ENCODE measurements at places on chromosomes 7 and 10.

DNA sequence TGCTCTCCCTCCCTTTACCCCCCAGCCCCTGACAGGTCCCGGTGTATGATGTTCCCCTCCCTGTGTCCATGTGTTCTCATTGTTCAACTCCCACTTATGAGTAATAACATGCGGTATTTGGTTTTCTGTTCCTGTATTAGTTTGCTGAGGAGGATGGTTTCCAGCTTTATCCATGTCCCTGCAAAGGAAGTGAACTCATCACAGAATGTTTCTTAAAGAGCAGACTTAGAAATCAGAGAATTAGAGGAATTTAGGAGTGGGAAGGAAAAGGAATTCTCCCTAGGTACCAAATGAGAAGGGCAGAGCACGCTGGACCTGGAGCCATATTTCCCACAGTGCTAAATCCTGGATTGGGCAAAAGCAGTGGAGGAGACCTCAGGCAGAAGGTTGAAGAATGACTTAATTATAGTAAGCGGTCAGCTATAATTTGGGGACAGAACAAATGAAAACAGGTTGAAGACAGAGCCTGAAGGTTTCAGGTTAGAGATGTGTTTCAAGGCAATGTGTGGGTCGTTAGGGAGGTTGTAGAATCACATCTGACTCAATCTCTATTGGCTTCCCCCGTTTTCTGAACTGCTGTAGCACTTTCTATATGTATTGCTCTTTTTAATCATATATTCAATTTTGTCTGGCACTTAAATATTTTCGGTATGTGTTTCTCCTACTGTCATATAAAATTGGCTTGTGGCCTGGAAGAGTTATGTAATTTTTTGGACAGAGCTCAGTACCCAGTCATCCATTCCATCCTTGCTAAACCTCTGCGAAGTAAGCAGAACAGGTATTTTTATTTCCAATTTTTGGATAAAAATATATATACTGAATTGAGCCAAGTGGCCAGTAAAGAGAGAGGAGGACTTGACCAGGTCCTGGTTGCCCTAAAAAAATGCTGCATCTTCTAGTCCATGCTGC is 210.5 kb upstream of the KLF6 start:
- DNase-seq = no peak

GRCh38 chr7:15407910-15408309 is 153.9 kb downstream of the AGMO start:
- no peak for DNase-seq

DNA sequence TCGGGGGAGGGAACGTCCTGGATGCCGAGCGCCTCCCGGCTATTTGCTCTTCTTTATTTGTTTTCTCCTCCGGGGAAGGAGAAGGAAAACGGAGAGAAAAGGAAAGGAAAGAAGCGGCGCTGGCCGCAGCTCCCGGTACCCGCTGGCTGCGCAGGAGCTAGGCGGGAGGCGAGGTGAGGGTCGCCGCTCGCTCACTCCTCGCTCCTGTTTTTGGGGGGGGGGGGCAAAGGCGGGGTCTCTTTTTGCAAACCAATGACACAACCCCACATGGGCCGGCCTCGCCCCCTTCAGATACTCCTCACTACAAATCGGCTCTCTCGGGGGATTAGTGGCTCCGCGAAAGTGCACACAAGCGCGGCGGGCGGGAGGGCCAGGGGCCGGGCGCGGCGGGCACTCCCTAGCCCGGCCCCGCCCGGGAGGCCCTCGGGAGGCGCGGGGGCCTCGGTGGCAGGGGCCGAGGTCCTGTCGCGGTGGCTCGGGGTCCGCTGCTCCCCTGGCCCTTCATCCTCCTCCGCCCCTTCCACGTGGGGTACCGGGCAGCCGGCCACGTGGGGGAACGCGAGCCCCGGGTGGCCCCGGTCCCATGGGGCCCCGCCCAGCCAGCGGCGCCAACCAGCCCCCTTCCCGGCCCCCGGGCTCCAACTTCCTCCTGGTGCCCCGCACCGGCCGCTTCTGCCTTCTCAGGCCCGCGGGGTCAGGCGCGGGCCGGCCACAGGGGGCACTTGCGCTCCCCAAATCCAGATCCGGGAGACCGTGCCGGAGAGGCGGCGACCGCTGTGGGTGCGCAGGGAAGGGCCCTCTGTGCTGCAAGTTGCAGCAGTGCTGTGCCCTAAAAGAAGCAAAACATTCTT is 718 bp upstream of the CTBP2 start:
- no peak for DNase-seq

DNA sequence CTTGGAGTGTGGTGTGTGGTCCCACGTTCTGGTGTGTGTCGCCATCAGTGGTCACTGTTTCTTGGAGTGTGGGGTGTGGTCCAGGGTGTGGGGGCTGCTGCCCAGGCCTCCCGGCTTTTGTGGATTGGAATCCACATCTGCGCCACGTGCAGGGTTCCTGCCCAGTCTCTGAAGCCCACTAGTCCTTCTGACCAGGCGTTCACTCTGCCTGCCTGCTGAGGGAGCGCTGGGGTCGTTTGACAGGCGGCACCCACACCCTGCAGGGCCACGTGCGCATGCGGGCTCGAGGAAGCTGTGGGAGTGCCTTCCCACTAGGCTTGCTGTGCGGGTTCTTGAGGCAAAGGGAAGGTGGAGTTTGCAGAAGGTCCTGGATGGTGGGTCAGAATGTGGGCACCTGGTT is 51.4 kb downstream of the INPP5A start:
- no peak for DNase-seq

DNA sequence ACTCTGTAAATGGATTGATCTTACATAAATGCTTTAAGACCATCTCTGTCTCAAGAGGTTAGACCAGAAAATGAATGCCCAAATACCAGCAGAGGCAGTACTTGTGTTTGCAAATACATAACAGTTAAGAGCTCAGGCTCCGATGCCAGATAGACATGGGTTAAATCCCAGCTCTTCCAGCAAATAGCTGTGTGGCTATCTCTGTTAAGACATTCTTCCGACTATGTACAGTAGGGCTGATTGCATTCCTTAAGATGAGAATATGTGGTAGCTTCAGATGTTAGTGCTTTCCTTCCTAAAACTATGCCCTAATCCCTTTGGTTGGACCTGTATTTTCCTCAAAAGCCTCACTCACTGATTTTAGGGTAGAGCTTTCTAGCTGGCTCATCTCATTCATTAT is 2.2 kb downstream of the IDE start:
- no peak for DNase-seq

- DNase-seq = no peak
Observed at GRCh38 chr7:16356301-16356958, 64.9 kb downstream of the CRPPA start.

DNA sequence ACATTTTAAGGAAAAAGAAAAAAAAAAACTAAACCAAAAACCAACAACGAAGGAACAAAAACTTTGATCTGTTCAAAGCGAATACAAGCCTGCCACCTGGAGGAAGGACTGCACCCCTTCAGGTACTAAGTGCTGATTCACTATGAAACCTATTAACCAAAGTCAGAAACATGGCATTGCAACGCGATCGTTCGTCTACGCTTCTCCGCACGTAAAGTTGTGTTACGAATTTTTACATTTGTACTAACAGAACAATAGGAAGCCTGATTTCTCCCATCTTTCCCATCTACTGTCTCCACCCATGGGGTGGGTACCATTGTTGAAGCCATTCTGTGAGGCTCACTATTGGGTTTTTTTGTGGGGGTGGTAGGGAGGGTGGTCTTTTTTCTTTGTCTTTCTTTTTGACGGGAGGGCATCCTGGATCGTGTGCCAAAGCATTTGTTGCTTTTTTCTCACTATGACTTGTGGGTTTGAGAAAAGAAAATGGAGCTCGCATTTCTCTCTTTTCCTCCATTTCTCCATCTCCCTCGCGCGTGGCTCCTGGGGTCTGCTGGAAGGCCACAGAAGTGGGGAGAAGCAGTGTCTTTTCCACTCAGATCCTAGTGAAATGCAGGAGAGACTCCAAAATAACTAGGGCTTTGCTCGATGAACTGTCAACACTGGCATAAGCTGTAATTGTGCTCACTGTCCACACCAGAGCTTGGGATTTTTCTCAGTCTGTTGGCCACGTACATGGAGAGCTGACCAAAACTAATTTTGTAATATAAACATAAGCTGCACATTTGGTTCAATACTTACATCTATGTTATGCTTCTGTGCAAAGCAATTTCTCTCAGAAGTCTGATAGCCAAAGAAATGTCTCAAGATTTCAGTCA is 100.9 kb upstream of the YAE1 start:
- no peak for DNase-seq

DNA sequence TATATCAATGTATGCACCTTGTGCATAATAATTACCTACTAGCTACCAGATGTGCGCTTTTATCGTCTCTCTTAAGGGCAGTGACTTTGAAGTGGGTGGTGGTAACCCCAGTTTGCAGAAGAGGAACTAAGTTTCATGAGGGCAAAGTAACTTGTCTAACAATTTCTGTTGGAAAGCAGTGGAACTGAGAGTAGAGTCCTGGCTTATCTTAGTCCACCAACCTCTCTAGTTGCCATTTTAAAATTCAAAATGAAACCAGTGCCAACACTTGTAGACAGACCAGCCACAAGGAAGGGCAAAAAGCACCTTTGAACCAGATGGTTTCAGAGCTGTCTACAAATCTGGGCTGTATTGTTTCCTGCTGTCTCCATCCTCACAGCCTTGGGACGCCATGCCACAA is 32.0 kb upstream of the RBM20 start:
- DNase-seq = no peak

- no peak for DNase-seq
Observed at GRCh38 chr7:121372376-121373010, 23.6 kb downstream of the FAM3C start.

DNA sequence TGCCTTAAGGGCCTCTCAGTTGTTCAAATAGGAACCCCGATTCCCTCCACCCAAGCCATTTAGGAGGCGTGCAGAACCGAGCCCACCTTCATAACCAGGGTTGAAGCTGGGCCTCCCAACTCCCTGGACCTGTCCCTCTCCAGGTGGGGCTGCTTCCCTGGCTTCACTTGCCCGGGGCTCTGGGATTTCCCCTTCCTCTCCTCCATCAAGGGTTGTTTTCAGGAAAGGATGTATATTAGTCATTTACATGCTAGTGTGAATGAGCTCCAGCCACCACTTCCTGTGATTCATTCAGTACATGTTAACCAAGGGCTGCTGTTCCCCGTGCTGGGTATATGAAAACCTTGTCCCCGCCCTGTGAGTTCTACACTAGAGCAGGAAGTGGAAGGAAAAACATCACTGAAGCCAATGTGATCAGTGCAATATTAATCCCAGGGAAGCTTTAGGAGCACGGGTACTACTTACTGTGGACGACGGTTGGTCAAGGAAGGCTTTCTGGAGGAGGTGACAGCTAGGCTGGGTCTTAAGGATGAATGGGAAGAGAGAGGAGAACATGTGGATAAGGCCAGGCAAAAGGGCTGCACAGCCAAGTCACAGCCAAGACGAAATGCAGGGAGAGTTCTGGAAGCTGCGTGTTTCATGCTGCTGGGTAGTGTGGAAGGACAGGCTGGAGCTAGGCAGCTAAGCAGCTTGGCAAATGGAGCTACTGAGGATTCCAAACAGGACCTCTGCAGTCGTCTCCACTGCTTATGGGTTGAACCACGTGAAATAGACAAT is 150.1 kb upstream of the SHH start:
- no peak for DNase-seq

GRCh38 chr10:111482621-111483216 is 405.9 kb downstream of the ADRA2A start:
- no peak for DNase-seq

DNA sequence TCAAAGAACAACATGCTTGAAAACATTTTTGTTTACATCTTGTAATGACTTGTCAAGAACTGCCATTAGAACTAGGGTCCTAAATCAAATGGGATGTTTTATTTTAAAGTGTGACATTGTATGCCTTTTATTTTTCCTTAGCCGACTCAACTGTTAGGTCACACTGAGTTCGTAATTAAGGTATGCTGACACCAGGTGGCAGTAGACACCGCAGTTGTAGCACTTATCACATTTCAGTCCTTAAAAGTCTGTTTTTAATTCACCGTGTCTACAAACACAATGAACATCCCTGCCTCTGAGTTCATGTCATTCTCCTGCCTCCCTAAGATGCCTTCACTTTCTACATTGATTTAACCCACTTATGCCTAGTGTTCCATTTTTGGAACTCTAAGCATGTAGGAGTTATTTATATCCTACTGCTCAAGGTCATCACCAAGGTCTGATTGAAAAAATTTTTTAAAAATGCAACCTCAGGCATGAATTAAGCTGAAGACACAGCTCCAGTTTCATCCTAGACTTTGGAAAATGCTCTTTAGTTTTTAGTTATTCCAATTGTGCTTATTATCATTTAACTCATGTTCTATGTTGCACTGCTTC is 186.1 kb downstream of the BMPER start:
- DNase-seq = no peak

GRCh38 chr7:50869108-50869725 is 86.5 kb upstream of the GRB10 start:
- DNase-seq = no peak

DNA sequence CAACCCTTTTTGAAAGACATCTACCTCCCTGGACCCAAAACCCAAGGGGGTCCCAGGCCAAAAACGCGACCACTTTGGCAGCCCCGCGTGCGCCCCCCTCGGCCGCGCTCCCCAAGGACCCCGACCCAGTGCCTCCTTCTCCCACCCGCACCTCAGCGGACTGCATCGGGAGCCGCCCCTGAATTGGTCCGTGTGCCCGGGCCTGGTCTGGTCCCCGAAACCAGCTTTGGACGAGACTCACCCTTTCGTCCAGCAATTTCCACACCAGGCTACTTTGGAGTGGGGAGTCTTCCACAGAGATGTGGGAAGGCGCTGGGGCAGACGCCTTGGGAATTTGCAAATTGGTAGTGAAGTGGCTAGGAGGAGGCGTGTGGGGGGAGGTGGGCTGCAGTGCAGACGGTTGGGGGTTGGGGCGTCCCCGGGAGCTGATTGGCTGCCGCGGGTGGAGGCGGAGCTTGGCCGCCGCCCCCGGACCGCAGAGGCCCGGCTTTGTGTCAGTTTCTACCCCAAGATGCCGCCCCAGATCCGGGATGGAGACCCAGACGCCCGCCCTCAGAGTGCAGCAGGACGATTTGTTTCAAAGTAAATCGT is 16.9 kb downstream of the TCAF1 start:
- no peak for DNase-seq

- no peak for DNase-seq
Observed at GRCh38 chr7:102891693-102892261, 21.0 kb upstream of the LRRC17 start.

- DNase-seq = no peak
Observed at GRCh38 chr10:101224910-101225823, 4.1 kb downstream of the LBX1 start.

All from effector CD8-positive, alpha-beta T cell (primary cell).